Retinal pigment epithelial cell (primary cell): ENCODE measurements at places on chromosomes 3 and 15.

- DNase-seq = no peak
Measured at GRCh38 chr3:139117136-139117675, 72.5 kb upstream of the PRR23C start.

DNA sequence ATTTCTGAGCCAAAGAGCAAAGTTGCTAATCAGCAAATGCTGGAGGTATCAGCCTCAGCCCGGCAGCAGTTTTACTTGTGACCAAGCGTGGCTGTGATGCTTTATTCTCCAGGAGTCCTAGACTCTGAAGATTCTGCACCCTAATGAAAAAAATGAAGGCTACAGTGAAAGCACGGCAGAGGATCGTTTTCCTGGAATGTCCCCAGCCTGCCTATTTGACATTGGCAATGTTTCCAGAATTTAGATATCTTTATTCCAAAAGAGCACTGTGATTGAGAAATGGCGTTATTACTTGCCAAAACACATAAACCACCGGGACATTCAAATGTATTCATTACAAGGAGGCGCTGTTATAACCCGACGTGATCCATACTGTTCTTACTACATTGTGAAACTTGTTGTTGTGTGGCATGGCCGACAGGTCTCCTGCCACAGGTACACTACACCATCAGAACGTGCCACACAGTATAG is 263.8 kb downstream of the SLCO3A1 start:
- DNase-seq = no peak

DNA sequence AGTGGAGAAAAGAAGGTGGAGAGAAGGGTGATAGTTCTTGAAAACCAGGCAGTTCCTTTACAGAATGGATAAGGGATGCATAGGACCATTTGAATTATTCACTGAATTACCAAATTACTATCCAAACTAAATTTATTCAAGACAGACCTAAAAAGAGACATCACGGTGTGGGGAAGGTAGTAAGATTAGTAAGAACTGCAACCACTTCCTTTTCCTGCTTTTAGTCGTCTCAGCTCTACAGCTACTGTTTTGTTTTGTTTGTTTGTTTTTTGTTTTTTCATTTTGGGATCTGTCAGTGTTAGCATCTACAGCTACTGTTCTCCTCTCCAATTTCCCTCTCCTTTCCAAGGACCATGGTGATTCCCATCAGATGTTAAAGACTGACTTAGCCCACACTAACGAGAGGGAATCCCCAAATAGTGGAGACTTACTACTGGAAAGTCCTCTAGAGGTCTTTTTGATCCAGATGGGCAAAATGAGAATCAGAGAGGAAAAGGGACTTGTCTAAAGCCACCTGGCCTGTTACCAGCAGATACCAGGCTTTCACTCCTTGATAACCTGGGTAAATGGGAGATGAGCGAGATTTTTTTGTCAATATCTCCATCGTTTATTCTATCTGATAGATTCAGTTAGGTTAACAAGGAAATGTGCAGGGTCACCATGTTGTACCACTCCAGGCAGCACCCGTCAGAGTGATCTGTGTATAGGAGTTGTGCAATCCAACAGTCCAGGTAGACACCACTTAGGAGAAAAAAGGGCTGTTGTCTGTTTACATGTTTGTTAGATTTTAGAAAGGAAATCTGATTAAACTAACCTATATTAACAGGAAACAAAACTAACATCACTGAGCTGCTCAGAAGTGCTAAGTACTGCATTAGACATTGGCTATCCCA is 6.0 kb downstream of the HCLS1 start:
- no peak for DNase-seq

DNA sequence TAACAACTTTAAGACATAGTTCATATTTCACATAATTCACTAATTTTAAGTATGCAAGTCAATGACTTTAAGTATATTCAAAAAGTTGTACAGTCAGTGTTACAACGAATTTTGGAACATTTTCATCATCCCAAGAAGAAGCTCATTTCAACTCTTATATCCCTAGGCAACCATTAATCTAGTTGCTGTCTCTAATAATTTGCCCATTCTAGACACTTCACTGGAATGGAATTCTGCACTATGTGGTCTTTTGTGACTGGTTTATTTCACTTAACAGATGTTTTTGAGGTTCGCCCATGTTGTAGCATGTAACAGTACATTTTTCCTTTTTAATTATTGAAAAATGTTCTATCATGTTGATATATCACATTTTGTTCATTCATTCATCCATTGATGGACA is 104.2 kb upstream of the SPRED1 start:
- no peak for DNase-seq

DNA sequence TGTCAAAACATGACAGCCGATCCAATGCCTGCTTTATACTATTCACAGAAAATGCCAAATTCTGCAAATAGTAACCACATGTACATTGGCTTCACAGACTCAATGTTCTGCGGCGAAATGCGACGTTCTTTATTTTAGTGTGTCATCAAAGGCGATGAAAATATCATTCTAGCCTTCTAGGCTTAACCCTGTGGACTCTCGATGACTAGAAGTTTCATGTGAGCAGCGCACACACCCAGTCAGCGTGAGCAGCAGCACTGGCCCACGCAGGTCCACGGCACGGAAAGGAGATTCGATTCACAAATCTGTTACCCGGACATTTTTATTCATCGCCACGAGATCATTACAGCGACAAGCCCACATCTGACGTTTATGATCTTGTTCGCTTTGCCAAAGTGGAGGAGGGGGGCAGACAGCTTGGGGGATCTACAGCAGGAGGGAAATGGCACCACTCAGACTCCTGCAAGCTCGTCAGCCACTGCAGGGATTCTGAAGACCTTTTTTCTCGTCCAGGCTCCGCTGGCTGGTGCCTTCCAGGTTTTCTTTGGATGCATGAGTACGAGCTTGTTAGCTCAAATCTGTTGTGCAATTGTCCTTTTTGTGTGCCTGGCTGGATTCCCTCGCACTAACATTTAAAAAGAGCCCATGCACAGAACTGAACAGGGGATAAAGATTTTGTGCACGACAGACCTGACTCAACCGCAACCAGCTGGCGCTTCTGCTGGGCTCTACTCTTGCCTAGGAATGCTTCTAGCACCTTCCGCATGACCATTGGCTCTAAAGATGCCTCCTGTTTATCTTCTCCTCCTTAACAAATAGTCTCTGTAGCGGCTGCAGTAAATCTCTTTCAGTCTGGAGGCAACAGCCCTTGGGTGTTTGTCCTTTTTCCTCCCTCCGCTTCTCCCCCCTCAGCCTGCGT is 938.4 kb downstream of the MCTP2 start:
- no peak for DNase-seq

GRCh38 chr15:94164202-94164807 is 67.1 kb upstream of the MCTP2 start:
- no peak for DNase-seq

GRCh38 chr3:127473244-127474024 is 117.1 kb downstream of the TPRA1 start:
- DNase-seq = no peak

DNA sequence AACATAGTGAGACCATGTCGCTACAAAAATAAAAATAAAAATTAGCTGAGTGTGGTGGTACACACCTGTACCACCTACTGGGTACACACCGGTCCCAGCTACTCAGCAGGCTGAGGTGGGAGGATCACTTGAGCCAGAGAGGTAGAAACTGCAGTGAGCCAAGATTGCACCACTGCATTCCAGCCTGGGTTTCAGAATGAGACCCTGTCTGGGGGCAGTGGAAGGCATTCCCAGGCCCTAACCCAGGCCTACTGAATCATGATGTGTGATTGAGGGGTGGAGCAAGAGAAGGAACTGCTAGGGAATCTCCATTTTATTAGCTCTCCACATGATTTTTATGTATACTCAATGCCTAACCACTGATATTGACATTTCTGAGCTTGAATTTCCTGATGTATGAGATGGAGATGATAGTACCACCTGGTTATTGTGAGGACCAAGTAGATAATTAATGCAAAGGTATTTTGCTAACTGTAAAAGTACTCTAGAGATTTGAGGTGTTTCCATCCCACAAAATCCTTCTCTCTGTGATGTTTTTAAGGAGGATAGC is 169.5 kb upstream of the UMPS start:
- no peak for DNase-seq

DNA sequence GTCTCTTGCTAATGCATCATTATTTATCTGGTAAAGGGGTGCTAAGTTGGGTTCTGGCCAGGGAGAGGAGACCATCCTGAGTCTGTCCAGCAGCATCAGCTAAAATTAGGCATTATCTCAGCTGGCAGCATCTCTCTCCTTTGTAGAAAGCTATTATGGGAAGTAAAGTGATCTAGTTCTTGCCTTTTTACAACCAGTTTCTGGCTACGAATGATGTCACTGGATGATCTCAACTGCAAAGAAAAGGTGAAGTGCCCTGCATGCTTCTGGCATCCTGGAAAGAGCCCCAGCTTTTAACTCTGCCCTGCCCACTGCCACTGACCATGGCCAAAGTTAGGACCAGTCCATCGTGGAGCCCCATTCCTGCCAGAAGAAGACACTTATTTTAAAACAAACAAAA is 37.1 kb upstream of the IL12A start:
- DNase-seq = no peak

- no peak for DNase-seq
Measured at GRCh38 chr15:75036212-75036616, 12.8 kb downstream of the PPCDC start.

GRCh38 chr3:10459954-10460754 is 45.2 kb downstream of the ATP2B2 start:
- DNase-seq = peak; percentile 75

DNA sequence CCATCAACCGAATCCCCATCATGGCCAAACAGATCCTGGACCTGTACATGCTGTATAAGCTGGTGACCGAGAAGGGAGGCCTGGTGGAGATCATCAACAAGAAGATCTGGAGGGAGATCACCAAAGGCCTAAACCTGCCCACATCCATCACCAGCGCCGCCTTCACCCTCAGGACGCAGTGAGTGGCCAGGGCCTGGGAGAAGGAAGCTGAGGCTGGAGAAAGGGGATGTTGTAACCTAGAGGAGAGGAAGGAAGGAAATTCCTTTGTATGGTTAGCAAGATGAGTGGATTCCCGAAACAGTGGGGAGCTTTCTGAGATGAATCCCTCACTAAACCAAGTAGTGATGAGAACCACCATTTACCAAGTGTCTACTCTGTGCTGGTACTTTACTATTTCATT is 25.8 kb upstream of the CLK3 start:
- no peak for DNase-seq

DNA sequence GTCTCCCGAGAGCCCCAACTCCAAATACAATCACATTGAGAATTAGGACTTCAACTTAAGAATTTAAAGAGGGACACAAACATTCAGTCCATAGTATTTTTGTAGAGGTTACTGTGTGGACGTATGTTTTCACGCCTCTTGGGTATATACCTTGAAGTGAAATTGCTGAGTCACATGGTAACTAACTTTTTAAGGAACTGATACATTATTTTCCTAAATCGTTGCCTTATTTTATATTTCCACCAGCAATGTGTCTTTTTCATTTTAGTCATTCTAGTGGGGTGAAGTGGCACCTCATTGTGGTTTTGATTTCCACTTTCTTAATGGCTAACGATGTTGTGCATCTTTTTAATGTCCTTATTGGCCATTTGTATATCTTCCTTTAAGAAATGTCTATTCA is 11.8 kb downstream of the PARP15 start:
- DNase-seq = no peak

- peak; percentile 14 for DNase-seq
Measured at GRCh38 chr3:138862924-138863775, 28.4 kb upstream of the PIK3CB start.

GRCh38 chr3:143648708-143649107 is 199.6 kb downstream of the SLC9A9 start:
- DNase-seq = no peak

DNA sequence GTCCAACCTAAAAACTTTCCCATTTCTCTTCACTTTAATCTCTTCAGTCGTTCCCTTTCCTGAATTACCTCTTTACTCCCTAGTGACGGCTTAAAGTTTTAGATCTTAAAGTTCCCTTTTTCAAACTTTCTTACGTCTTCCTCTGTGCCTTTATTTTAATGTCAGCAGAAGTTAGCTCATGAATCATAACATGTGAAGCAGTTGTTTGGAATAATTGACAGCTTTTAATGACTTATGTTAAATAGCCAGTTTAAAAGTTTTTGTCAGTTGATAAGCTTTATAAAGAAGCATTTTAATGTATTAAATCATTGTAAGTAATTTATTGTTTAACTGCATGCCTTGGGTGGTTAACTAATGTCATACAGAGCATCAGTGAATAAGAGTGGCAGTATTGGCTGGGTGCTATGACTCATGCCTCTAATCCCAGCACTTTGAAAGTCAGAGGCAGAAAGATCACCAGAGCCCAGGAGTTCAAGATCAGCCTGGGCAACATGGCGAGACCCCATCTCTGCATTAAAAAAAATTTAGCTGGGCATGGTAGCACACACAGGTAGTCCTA is 33.9 kb downstream of the PIK3CA start:
- DNase-seq = no peak

GRCh38 chr3:186694288-186695032 is 22.7 kb upstream of the KNG1 start:
- no peak for DNase-seq

DNA sequence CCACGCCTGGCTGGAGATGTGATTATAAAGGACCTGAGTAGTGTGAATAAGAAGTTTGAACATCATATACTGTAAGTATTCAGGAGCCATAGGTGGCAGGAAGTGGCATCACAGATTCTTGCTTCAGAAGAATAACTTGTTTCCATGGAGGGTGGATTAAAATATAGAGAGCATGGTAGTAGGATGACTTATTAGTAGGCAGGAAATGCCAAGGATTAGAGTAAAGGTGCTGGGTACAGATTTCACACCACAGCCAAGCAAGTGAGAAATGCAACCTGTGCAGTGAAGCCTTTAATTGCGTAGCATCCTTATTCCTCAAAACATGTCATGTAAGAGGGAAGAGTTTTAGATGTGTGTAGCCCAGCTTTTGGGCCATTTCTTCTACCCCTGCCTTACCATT is 30.8 kb downstream of the IFT122 start:
- no peak for DNase-seq

GRCh38 chr15:87354661-87355410 is 901.7 kb downstream of the NTRK3 start:
- no peak for DNase-seq

DNA sequence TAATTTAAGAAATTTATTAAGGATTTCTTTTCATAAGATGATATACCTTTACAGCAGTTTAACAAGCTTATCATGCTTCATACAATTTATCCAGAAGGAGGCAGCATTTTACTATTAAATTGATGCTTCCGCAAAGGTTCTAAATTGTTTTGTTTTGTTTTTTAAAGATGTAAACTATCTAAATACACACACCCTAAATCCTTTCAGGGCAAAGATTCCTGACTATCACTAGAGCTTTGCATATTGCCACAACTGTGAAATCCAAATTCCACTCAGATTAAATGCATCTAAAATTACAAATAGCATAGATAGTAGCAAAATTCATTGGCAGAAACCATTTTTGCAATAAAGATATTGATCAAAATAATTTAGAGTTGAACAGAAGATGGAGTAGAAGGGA is 44.5 kb upstream of the CCNL1 start:
- no peak for DNase-seq

GRCh38 chr3:98376631-98377030 is 13.8 kb upstream of the OR5K3 start:
- no peak for DNase-seq

GRCh38 chr3:137163241-137163871 is 205.6 kb downstream of the IL20RB start:
- DNase-seq = no peak
